ENCODE measurements at places on chromosomes 13 and 19. TPM values are rescaled to one million over a fixed set of nuclear protein-coding genes. Genes with fewer than 3 reads are reported as not detected.

Gene PSPN
- total RNA-seq: 1.9 TPM

Gene ZNF575
- 1.4 TPM for total RNA-seq

Gene ZNF223
- 0.67 TPM for total RNA-seq

Gene OCEL1
- 14.7 TPM for total RNA-seq

Gene PSG3
- not detected for total RNA-seq

Gene UNC13A
- total RNA-seq: not detected

Gene NHLRC3
- total RNA-seq: 14.0 TPM

Gene KCNN1
- 1.0 TPM for total RNA-seq

Gene SIGLEC8
- total RNA-seq: not detected

Gene FFAR1
- 0.36 TPM for total RNA-seq

All from natural killer cell treated with Interleukin-12 subunit alpha and Interleukin-12 subunit beta and Interleukin-15 and Interleukin-18, amount 100 ng/mL, for 72 hours (primary cell).